ENCODE measurements at places on chromosomes 1 and 21.

DNA sequence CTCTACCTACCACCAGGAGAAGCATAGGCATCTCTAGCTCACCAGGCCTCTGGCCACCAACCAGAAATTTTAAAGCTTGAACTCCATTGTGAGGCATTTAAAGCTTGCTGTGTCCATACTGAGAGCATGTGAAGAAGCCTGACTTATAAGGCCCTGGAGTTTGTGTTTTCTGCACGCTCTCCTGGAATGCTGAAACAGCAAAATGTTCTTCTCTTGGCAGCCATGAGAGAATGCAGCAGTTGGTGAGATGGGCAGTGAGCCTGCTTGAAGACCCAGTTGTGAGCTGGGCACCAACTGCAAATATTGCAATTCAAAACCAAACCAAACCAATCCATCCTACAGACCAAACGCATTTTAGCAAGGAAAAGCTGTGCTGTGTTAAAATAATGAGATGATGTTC, 170.0 kb upstream of the IVNS1ABP start:
- no peak for DNase-seq

DNA sequence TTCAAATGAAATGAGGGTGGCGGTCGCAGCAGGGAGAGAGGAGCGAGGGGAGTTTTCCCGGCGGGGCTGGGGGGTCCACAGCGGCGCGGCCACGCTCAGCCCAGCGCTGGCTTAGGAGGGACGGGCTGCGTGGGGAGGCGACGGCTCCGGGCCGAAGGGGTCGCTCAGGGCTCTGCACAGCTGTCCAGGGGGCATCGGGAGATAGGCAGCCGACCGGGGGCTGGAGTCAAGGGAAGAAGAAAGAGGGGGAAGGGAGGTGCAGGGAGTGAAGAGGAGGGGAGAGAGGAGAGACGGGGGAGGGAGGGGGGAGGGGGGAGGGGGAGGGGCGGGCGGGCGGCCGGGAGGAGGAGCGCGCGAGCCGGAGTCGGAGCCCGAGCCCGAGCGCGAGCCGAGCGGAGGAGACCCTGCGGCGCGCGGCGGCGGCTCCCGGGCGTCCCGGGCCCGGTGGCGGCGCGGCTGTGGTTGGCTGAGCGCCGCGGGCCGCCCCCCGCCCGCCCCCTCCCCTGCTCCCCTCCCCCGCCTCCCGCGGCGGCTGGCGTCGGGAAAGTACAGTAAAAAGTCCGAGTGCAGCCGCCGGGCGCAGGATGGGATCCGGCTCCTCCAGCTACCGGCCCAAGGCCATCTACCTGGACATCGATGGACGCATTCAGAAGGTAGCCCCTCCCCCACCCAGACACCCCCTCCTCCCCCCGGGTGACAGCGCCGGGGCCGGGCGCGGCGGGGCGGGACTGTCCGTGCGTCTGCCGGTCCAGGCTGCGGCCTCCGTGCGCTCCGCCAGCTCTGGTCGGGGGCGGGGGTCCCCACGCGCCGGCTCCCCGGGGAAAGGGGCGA, at the start of gene PDE9A:
TSS of gene PDE9A (plus strand) at position 391 of the 831 bp plus-strand sequence. CDS start at position 585, 194 bp downstream.
- DNase-seq, result peak; percentile 73

GRCh38 chr1:204619721-204620120, 65.8 kb downstream of the LRRN2 start:
- no peak for DNase-seq

GRCh38 chr1:37468037-37468436, 6.3 kb upstream of the ZC3H12A start:
- DNase-seq, result no peak

DNA sequence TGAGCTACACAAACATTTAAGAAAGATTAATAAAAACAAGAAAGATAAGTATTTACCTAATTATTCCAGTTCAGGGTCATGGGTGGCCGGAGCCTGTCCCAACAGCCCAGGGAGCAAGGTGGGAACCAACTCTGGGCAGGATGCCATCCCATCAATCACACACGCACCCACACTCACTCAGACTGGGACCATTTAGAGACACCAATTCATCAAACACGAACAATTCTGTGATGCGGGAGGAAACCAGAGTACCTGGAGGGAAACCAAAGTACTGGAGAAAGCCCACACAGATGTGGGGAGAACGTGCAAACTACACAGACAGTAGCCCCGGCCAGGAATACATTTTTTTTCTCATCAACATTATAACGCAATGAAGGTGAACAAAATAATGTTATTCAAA, 16.2 kb downstream of the WASF2 start:
- DNase-seq, result no peak

DNA sequence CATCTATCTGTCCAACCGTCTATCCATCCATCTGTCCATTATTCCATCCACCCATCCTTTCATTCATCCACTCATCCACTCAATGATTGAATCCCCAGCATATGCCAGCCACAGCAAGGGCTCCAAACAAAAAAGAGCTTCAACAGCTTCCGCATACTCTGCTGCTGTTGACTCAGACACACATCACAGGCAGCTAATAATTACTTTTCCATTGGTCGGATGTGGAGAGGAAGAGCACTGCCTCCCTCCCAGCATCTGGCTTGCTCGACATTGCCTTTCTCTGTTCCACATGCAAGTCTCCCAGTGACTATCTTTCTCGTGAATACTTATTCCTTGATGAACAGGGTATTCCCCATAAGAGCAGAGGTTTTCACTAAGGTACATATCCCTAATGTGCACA, 176.5 kb downstream of the HIVEP3 start:
- DNase-seq, result no peak

DNA sequence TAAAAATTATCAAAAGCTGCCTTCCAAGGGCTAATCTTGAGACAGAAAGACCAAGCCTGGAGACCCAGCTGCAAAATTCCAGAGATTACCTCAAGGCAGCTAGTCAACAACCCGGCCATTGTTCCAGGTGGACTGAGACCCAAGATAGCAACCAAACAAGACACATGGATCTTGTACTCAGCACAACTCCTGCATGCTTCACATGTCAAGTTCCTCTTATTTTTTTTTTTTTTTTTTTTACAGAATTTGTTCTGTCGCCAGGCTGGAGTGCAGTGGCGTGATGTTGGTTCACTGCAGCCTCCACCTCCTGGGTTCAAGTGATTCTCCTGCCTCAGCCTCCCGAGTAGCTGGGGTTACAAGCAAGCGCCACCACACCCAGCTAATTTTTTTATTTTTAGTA, 40.1 kb downstream of the CD2 start:
- no peak for DNase-seq

- DNase-seq, result no peak
Observed at GRCh38 chr1:97271916-97272788, 550.6 kb downstream of the PTBP2 start.

DNA sequence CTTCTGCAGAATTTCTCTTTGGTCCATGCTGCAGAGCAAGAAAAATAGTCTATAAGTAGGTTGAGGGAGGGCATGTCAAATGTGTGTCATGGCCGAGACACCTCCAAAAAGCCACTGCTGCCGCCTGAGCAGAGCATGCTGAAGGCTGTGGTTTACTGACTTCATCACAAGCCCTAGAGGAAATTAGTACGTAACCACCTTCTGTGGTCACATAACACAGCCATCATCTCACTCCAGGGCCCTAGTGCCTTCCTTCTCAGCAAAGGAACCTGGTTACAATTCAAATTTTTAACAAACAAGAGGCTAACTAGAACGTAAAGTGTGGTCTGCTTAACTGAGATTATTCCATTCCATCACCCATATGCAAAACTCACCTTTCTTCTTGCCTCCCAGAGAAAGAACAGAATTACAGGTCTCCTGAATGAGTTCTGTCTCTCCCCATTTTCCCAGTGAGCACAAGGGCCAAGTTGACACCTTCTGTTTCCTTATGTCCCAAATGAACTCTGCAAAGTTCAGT, at the start of gene PTPN22:
TSS of gene PTPN22 (minus strand) at position 116 of the 517 bp plus-strand sequence.
- no peak for DNase-seq

GRCh38 chr1:9628541-9629444, 22.7 kb upstream of the PIK3CD start:
- DNase-seq, result no peak

- DNase-seq, result no peak
Observed at GRCh38 chr1:180785291-180785690, 127.4 kb upstream of the KIAA1614 start.

DNA sequence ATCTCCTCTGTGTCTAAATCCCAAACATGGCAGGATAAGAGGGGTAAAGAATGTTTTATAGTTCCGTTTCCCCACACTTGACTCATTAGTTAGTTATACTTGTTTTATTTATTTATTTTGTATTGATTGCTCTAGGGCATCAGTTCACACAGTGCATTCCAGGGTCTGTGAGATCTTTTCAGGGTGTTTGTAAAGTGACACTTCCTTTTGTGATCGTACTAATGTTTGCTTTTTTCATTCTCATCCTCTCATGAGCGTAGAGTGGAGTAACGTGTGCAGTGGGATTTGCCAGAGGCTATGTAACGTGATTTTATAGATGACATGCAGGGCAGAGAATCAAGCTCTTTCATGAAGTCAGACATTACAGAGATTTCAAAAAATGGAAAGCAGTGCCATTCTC, 103.2 kb downstream of the SCCPDH start:
- no peak for DNase-seq

GRCh38 chr1:2284932-2285331, 56.8 kb downstream of the SKI start:
- DNase-seq, result no peak

DNA sequence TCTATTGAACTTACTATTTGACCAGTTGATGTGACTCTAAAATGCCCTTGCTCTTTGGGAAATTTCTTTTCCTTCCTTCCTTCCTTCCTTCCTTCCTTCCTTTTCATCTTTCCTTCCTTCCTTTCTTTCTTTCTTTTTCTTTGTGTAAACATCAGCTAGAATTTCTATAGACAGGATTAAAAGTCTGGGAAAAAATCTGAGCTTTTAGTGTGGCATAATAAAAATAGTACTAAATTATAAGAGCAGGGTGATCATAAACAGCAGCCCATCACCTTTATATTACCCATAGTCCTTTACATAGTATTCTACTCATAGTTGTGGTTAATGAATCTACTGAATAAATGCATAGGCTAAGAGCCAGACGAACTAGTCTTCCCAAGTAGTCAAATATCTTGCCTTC, 281.0 kb upstream of the DAB1 start:
- DNase-seq, result no peak

- DNase-seq, result peak; percentile 74
Observed at GRCh38 chr1:87334351-87335174, 5.9 kb downstream of the LMO4 start.

- peak; percentile 0 for DNase-seq
Observed at GRCh38 chr21:45998276-45998701, 16.7 kb downstream of the COL6A1 start.
